ENCODE measurements at places on chromosomes 16 and 17. TPM values are rescaled to one million over a fixed set of nuclear protein-coding genes. Genes with fewer than 3 reads are reported as not detected.

- DNase-seq, result peak; percentile 30
Observed at GRCh38 chr17:47324224-47325020, 667 bp downstream of the EFCAB13 start.

GRCh38 chr16:15970202-15970601 is 20.8 kb downstream of the ABCC1 start:
- no peak for DNase-seq

GPRC5B gene
- 10.4 TPM for total RNA-seq

DNA sequence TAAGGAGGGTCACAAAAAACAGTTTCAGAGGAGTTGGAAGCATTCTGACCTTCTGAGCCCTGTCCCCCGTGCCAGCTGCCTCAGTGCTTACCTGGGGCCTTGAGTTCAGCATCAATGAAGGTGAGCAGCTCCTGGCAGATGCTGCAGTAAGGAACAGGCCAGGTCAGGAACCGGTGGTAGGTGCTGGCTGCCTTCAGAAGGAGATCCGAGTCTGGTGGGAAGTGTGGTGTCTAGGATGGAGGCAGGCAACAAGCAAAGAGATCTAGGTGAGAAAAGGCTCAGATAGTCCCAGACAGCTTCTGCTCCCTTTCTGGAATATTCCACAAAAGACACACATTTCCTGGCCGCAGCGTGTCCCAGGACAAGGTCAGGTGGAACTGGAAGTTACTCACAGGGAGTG is 37.2 kb upstream of the PIK3R6 start:
- DNase-seq, result no peak

- no peak for DNase-seq
Observed at GRCh38 chr17:82034371-82035011, 3.0 kb downstream of the DCXR start.

TNFRSF13B gene
- not detected for total RNA-seq

GRCh38 chr17:40364121-40364861 is at the start of gene GJD3:
Gene GJD3 (minus strand): TSS chr17:40364737. CDS start chr17:40363815, 922 bp downstream.
- no peak for DNase-seq

GRCh38 chr16:77574867-77575624 is 140.2 kb upstream of the ADAMTS18 start:
- DNase-seq, result no peak

GRCh38 chr16:73143576-73144422 is 95.9 kb upstream of the ZFHX3 start:
- DNase-seq, result no peak

- DNase-seq, result no peak
Observed at GRCh38 chr17:58332778-58333735, 4.5 kb upstream of the TSPOAP1 start.

DNA sequence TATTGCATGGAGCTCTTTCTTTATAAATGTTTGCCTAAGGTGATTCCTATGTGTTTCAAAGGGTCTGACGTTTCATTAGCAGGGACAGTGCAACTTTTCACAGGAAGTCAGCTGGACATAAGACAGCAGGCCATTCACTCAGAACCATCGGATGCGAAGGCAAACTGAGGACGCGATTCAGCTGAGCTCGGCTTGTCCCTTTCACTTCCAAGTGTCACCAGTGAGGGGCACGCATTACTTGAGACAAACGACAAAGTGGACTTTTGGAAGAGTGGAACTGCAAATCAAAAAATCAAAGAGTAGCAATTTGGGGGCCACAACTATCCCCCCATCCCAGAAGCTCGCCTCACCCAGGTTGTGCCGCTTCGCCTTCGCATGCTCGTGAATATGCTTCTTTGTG is 14.6 kb downstream of the USP22 start:
- DNase-seq, result no peak

DNA sequence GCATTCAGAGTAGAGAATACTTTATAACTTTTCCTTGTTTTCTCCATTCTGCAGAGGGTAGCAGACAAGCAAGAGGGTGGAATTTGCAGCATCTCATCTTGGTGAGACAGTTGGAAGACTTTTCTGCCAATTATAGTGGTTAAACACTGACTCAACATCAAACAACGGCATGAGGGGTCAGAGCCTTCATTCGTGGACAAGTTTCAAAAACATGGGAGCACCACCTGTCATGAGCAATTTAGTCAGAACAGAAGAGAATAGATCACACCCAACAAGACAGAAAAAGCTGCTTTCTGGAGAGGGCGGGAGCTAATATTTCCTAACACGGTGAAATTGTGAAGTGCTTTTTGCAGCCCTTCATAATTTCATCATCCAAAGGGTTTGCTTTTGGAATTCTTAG is 17.9 kb upstream of the ZNF652 start:
- no peak for DNase-seq

DNA sequence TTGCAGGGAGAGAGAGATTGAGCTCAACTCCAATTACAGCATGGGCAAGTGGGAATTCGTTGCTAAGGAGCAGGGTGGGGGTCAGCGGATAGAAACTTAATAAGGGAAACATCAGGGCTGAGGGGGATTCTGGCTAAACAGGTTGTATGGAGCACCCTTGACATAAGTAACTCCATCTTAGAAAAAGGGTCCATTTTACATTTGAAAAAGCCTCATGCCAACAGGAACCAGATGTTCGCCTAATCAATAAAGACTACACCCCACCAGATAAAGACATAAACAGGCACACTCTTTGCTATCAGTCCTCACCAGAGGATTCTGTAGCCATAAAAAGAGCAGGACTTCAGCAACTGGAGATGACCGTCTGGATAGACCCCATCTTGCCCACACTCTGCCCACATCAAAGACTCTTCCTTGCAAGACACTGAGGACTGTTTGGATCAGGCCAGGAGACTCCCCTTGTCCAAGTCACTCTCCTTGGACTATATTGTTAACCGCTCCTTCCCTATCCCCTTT is 1.6 kb upstream of the LRRC75A start:
- DNase-seq, result no peak

GRCh38 chr17:12673788-12674187 is 8.1 kb downstream of the MYOCD start:
- DNase-seq, result no peak

GRCh38 chr17:58755577-58756245 is at the start of gene PPM1E:
Gene PPM1E (plus strand): TSS chr17:58755854.
- no peak for DNase-seq

KATNIP gene
- 36.7 TPM for total RNA-seq

- DNase-seq, result no peak
Observed at GRCh38 chr17:57071991-57072944, 12.8 kb upstream of the AKAP1 start.

GRCh38 chr16:83475108-83475507 is 332.7 kb upstream of the HSBP1 start:
- no peak for DNase-seq

PFAS gene
- 73.0 TPM for total RNA-seq

DNA sequence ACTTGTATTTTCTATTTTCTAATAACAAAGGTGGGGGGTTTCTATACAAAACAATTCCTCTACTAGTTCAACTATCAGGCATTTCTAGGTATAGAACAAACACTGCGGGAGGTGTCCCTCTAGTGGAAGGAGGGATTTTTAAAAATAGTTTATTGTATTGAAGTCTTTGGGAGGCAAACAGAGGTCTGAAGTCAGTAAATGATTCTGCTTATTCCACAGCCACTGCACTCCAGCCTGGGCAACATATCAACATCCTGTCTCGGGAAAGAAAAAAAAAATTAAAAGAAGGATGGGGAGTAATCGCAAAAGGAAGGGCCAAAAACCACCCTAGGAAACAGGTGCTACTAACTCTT is 648 bp upstream of the ERCC4 start:
- no peak for DNase-seq

DNA sequence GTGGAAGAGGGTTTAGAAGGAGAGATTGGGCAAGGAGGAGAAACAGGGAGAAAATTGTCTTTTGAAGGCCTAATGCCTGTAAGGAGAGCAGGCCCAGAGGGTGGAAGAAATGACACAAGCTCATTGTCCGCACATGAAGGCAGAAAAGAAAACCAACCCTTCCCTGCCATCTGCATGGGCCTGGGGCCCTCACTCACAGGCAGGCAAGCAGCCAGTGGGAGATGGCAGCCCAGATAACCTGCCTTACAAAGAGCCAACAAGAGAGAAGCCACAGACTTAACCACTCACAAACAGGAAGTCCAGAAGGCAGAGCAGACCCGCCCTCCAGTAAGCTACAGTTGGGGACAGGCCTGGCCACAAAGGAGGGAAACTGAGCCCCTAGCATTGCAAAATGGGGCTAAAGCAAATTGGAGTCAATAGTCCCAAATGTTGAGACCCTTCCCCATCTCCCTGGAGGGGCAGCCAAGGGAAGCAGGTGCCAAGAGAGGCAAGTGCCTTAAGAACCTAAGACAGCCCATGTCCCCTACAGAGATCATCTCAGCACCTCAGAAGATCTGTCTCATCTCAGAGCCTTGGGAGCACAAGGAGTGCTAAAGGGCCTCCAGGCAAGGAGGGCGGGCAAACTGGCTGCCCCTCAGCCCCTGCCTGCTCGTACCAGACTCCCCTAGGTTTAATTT is 7.3 kb upstream of the TSPOAP1 start:
- no peak for DNase-seq

DNA sequence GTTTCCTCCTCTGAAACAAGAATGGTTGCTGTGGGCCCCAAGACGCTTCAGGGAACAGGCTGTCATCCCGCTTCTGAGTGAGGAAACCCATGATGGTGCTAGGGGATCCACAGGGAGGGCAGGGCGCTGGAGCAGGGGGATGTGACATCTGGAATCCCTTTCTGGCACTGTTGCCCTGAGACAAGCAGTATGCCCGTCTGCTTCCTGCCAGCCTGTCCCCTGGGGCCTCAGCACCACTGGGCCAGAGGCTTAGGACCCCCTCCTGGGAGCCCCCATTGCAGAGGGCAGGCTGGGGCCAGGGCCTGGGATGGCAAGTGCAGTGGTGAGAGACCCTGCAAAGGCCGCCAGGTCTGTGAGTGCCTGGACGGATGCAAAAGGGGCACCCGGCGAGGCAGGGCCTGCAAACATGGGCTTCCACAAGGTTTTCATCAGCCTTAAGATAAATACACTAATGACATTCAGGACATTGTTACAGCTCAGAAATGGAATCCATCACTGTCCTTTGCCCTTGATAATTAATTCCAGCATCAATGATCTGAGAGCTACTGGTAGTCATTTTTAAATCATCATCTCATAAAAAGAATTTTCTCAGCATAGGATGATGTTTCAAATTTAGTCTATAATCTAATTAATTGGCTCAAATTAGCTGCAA is 51.6 kb downstream of the PRMT7 start:
- DNase-seq, result no peak

GRCh38 chr16:71242036-71242435 is 11.5 kb upstream of the HYDIN start:
- DNase-seq, result no peak

THAP11 gene
- 27.3 TPM for total RNA-seq

GRCh38 chr17:80117491-80118401 is 16.4 kb downstream of the GAA start:
- no peak for DNase-seq

CBFA2T3 gene
- total RNA-seq, result 13.7 TPM

GRCh38 chr16:69844441-69844840 is 82.3 kb downstream of the WWP2 start:
- no peak for DNase-seq
